Activated CD4-positive, CD25-positive, alpha-beta regulatory T cell treated with anti-CD3 and anti-CD28 coated beads, Interleukin-2, amount 50 U/mL, for 72 hours (primary cell): ENCODE measurements at places on chromosomes 4 and X.

DNA sequence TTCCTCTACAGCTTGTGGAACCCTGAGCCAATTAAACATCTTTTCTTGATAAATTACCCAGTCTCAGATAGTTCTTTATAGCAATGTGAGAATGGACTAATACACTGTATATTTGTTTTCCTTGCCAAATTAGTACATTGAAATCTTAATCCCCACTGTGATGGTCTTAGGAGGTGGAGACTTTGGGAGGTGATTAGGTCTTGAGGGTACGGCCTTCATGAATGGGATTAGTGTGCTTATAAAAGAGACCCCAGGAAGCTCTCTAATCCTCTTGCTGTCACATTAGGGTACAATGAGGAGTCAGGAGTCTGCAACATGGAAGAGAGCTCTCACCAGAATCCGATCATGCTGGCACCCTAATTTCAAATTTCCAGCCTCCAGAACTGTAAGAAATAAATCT is 86.6 kb downstream of the TIGD2 start:
- DNase-seq = no peak

DNA sequence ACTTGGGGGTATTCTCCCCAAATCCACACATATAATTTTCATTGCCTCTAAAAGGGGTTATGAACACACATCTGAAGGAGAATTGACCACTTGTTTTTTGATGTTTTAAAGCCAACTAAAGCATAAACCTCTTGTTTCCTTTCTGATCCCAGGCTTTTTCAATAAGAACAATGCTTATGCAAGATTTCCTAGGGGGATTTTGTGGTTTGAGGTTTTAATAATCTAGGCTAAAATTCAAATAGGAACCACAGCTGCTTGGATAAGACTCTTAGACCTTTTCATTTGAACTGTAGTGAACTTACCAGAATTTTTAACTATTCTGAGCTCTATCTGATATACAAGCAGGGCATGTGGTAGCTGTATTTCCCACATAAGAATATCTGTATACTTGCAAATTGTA is 651.1 kb downstream of the ANKRD50 start:
- no peak for DNase-seq

- DNase-seq = no peak
These were observed 92.2 kb downstream of the PALLD start for GRCh38 chr4:168588916-168589531.

DNA sequence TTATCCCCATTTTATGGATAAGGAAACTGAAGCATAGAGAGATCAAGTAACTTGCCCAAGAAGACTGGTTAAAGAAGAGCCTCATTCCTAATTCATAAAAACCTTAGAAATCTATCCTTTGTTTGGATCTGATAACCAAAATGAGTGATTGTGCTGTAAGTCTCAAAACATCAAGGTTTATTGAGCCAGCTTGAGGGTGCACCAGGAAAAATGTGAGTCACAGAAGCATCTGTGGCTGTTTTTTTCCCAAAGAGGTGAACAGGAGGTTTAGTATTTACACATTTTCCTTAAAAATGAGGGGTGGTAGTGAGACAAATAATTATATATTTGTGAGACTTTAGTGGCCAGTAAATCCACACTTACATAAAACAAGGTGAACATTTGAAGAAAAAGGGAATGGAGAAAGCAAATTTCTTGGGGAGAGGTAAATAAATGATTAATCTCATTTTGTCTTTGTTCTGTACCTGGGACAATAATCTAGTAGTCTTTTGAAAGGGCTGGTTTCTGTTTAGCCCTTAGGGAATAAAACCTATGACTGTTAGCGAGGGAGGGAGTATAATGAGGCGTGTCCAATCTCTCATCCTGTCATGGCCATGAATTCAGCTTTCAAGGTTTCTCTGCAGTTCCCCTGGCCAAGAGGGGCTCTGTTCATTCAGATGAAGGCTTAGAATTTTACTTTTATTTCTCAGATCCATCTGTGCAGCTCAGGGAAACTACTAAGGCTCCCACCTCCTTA is 12.2 kb upstream of the FMR1 start:
- no peak for DNase-seq

- DNase-seq = no peak
These were observed 17.9 kb downstream of the CNOT6L start for GRCh38 chr4:77801260-77801608.

GRCh38 chr4:101604976-101605375 is 185.6 kb upstream of the BANK1 start:
- no peak for DNase-seq

DNA sequence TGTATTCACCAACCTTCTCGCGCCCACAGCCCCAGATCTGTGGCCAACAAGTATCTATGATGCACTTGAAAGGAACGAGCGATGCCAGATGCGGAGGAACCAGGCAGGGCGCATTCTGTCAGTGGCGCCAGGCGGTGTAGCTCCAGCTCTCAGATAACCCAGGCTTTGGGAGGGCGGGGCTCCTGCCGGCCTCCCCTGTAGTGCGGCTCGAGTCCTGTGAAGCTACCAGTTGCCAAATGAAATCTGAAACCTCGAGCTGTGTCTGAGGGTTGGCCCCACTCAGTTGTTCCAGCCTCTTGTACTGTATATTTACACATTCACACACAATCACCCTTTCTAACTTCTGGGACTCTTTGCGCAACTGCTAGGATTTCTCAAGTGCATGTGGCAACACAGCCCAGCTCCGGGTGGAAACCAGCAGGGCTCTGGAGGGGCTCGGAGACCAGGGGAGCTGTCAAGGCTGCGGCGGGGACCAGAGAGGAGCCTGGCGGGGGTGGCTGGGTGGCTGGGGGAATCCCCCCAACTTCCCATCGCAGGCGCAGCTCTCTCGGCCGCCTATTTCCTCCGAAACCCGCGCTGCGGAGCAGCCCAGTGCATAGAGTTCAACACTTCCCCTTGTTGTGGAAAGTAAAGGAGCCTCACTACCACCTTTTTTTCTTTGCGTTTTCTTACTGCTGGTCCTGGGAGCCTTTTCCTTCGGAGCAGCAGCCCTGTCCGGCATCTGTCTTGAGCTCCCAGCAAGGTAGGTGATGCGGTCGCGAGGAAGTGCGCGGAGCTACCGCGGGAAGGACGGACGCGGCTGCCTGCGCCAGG is at the start of gene ARHGAP24:
Gene ARHGAP24 (plus strand): TSS at position 333 of the 813 bp plus-strand sequence.
- DNase-seq = no peak

GRCh38 chr4:157012781-157013180 is 41.2 kb upstream of the PDGFC start:
- no peak for DNase-seq

- DNase-seq = peak; percentile 38
These were observed 468 bp downstream of the ZMYM3 start for GRCh38 chrX:71253253-71254091.

DNA sequence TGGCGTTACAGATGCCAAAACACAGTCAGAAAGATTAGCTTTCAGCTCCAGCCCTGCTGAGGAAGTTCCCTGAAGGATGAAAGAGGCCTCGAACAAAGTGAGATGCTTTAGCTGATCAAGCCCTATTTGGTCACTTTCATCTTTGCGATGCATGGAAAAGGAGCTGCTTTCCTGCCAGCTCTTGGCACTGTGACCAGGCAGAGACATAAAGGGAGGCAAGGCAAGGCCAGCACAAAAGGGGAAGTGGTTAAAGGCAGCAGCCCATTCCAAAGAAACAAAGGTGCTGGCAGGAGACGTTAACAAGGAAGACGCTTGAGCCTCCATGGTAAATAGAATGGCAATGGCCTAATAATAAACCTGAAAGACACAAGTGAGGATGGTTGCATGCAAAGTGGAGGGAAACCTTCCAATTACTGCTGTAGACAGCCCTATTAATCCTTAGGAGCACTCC is 617.1 kb upstream of the INTU start:
- DNase-seq = no peak

DNA sequence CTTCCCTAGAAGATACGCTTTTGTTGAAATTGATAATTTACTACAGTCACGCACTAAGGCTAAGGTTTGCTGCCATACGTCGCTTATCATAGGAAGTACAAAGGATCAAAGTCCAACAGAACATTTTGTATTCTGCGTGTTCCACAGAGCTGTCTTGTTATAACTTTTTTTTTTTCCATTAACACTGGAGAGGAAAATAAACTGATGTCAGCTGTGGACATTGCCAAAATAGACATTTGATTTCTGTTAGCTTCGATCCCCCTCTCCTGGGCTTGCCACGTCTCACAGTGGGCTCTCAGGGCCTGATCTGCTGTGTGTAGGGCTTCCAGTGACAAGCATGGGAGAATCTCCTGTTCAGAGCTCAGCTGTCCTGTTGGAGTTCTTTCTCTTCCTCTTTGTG is 93.3 kb downstream of the SPATA18 start:
- DNase-seq = no peak

DNA sequence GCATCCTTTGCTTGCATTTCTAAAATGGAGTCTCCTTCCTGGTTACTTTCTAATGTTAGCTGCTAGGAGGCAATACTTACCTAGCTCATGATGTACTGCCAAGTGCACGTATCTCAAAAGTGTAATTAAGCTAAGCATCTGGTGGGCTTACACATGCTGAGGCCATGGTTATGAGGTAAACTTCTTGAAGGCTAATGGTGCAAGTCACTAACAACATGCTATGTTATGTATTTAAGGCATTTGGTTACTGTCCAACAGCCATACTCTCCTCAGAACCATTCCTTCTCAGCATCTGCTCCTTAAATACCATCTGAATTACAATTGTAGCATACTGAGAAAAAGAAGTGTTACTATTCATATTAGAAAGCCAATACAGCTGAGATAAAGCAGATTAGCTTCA is 318.6 kb upstream of the BMP3 start:
- DNase-seq = no peak

DNA sequence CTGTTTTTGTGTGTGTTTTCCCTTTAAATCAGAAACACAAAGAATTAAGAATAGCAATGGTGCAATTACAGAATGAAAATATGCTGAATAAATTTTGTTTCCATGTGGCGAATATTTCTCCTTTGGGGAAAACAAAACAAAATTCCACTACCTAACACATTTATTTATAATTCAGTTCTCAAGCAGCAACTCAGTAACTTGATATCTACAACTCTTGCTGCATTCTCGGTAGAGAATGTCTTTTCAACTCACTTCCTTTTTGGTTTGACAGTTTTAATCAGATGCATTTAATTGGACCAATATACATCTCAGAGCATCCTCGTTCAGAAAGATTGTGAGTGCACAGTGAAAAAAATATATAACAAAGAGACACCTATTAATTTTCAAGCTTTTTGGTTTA is 30.8 kb downstream of the ZNF827 start:
- DNase-seq = no peak

DNA sequence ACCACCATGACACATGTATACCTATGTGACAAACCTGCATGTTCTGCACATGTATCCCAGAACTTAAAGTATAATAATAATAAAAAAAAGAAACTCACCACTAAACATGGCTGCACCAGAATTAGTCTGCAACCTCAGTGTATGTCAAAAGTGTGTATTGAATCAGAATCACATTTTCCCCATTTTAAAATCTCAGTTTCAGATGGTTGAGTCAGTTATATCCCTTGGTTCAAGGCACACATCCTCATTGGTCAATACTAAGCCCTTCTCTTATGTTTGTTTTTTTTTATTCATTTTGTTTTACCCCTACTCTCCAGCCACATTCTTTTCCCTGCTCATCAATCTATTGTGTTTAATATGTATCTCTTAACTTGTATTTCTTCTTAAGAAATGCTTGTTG is 57.8 kb upstream of the ANXA3 start:
- DNase-seq = no peak

GRCh38 chrX:8850478-8850877 is 49.3 kb upstream of the FAM9A start:
- no peak for DNase-seq

- DNase-seq = peak; percentile 32
These were observed 30.7 kb downstream of the ARHGEF9 start for GRCh38 chrX:63754136-63754859.

- DNase-seq = no peak
These were observed 761 bp downstream of the FGFRL1 start for GRCh38 chr4:1012034-1012739.

- DNase-seq = no peak
These were observed 41.9 kb downstream of the PLS3 start for GRCh38 chrX:115602729-115603389.

DNA sequence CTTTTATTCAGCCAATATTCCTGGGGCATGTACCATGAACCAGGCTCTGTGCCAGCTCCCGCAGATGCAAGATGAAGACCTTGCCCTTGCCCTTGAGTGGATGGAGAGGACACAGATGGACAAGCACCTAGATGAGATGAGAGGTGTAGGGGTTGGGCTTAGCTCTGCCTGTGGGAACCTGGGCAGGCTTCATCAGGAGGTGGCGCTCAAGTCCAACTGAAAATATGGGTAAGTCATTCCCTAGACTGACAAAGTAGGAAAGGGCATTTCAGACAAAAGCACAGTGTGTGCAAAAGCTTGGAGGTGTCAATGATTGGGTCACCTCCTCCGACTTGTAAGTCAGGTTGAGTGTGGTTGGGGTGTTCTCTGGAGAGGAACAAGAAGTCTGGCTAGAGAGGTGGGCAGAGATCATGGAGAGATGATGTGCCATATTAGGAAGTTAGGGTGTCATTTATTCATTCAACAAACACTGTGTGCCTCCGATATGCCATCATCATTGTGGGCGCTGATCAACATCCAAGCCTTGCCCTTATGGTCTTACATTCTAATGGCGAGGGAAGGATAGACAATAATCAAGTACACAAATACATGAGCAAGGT is 64.6 kb downstream of the ANAPC4 start:
- no peak for DNase-seq

- no peak for DNase-seq
These were observed 188.0 kb downstream of the SLC4A4 start for GRCh38 chr4:71526637-71527406.

- DNase-seq = no peak
These were observed 1653.3 kb upstream of the PCDH7 start for GRCh38 chr4:29066861-29067260.

- DNase-seq = no peak
These were observed 75.2 kb upstream of the NUDT6 start for GRCh38 chr4:122997463-122998101.

GRCh38 chr4:31411565-31411964 is 691.4 kb downstream of the PCDH7 start:
- DNase-seq = no peak
